ENCODE measurements at places on chromosomes 7 and 10. TPM values are rescaled to one million over a fixed set of nuclear protein-coding genes. Genes with fewer than 3 reads are reported as not detected.

- no peak for DNase-seq
- peak overlapping the region; percentile 41 for H3K4me3 ChIP-seq
- no peaks in the 10 kb centered on the region for H3K27me3 ChIP-seq
- no peak overlapping the region for H3K27ac ChIP-seq
- H3K36me3 ChIP-seq = peaks cover 14% of the 10 kb centered on the region
Measured at GRCh38 chr10:32955299-32955772, 2.7 kb downstream of the ITGB1 start.

DNA sequence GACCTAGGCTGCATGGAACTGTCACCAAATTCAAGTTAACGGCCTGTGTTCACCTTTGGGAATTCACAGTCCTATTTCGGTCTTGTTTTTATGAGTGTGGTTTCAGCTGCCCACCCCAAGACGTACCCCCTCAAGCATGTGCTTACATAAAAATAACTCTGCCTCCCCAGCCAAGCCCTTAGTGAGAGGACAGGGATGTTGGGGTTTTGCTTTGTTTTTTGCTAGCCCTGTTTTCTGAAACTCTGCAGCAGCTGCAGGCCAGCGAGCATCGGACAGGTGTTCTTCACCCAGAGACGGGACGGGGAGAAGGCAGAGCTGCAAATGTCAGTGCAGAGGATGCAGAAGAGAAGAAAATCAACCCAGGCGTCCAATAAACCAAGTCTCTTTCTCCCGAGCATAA, 13.5 kb downstream of the CHST15 start:
- H3K4me1 ChIP-seq = no peaks in the 10 kb centered on the region
- DNase-seq = no peak
- H3K36me3 ChIP-seq = no peaks in the 10 kb centered on the region
- no peaks in the 10 kb centered on the region for H3K27me3 ChIP-seq
- H3K27ac ChIP-seq = no peak overlapping the region

The SPOCK2 gene
- 135 TPM for total RNA-seq

DNA sequence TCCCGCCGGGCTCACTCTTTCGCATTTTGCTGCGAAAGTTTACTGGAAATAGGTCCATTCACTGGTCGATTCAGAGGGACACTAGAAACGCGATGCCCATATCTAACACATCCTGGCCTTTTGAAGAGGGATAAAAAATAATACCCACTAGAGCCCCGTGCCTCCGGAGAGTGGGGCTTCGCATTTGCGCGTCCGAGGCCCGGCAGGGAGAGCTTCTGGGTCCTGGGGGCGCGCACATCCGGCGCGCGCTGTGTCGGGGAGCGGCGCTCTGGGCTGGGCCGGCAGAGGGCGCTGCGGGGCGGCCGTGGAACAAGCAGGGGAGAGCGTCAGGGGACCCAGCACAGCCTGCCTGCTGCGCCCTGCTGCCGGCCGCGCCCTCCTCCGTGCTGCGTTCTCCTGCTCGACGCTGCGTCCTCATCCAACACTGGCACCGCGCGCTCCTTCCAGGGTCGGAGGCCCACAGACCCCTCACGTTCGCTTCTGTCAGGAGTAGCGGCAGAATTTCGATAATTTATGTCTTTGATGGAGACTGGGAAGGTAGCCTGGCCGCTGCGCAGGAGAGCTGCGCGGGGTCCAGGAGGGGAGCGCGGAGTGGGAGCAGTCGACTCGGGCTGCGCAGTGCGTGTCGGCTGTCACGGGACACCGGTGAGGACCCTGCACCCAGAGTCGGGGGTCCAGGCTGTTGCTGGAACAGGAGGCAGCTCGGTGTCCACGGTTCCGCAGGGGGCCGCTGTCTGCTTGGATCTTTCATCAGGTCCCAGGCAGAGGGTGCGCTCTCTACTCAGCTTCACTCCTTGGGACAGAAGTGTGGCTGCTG, 41.5 kb upstream of the ZNF32 start:
- H3K4me1 ChIP-seq = peaks cover 7% of the 10 kb centered on the region
- H3K36me3 ChIP-seq = no peaks in the 10 kb centered on the region
- peak overlapping the region; percentile 51 for H3K27ac ChIP-seq
- DNase-seq = peak; percentile 81

DNA sequence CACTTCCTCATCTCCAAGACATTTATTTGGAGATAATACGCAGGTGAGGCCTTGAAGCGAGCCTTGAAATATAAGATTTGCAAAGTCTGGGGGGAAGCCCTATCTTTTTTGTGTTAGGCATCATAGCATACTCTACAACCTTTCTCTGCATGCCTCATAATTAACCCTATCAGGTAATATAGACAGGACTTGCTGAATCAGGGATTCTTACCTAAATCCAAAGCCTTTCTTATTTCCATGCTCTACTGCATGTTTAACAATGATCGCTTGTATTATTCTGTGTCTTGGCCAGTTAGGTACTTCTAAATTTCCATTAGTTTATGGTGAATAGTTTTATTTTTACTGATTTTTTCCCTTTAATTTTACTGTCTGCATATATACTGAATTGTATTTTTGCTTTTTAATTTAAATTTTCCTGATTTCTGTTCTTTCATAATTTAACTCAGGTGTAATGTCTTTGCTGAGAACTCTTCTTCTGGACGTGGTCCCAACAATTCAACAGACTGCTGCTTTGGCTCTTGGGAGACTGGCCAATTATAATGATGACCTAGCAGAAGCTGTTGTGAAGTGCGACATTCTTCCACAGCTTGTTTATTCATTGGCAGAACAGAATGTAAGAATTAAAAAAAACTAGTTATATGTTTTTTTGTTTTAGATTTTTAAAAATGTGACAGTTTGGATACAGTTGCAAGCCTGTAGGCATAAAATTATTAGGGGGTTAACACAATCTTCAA, 19.3 kb downstream of the SPAG6 start:
- DNase-seq = no peak
- peaks cover 40% of the 10 kb centered on the region for H3K4me1 ChIP-seq
- H3K4me3 ChIP-seq = no peak overlapping the region
- no peak overlapping the region for H3K27ac ChIP-seq
- H3K27me3 ChIP-seq = no peaks in the 10 kb centered on the region

DNA sequence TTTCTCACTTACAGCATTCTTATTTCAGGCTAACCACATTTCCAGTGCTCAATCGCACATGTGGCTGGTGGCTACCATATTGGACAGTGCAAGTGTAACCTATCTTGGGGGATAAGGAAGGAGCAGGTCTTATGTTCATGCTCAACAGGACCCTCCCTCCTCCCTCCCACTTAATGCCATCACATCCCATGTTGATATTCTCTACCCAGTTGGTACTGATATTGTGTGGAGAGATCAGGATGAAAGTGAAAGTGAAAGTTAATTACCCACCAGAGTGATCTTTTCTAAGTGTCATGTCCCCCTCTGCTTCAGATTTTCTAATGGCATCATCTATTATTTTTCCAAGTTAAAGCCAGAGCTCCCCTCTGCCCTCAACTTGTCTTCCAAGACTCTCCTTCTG, 91.6 kb downstream of the BMPER start:
- H3K36me3 ChIP-seq = no peaks in the 10 kb centered on the region
- no peak overlapping the region for H3K4me3 ChIP-seq
- H3K27ac ChIP-seq = no peak overlapping the region
- DNase-seq = no peak
- no peaks in the 10 kb centered on the region for H3K27me3 ChIP-seq

GRCh38 chr10:113137941-113138685, 188.1 kb downstream of the TCF7L2 start:
- H3K36me3 ChIP-seq = no peaks in the 10 kb centered on the region
- DNase-seq = no peak
- no peak overlapping the region for H3K27ac ChIP-seq
- no peak overlapping the region for H3K4me3 ChIP-seq
- H3K27me3 ChIP-seq = no peaks in the 10 kb centered on the region

The LIPA gene
- total RNA-seq = 13.6 TPM

The NAT16 gene
- not detected for total RNA-seq

GRCh38 chr7:69889976-69890351, 291.7 kb downstream of the AUTS2 start:
- no peak overlapping the region for H3K27ac ChIP-seq
- DNase-seq = no peak
- H3K4me3 ChIP-seq = no peak overlapping the region

- DNase-seq = no peak
- H3K36me3 ChIP-seq = peaks cover 17% of the 10 kb centered on the region
- H3K27ac ChIP-seq = no peak overlapping the region
- H3K27me3 ChIP-seq = no peaks in the 10 kb centered on the region
- no peaks in the 10 kb centered on the region for H3K4me1 ChIP-seq
Measured at GRCh38 chr10:119421891-119422681, 120.4 kb downstream of the RGS10 start.

- H3K4me3 ChIP-seq = no peak overlapping the region
- peak overlapping the region; percentile 21 for H3K27ac ChIP-seq
- DNase-seq = no peak
Measured at GRCh38 chr7:36621396-36621795, 102.9 kb downstream of the AOAH start.

- H3K36me3 ChIP-seq = peaks cover 16% of the 10 kb centered on the region
- H3K4me1 ChIP-seq = peaks cover 19% of the 10 kb centered on the region
- no peak for DNase-seq
- H3K4me3 ChIP-seq = no peak overlapping the region
Measured at GRCh38 chr10:60208676-60209269, 180.9 kb downstream of the ANK3 start.

DNA sequence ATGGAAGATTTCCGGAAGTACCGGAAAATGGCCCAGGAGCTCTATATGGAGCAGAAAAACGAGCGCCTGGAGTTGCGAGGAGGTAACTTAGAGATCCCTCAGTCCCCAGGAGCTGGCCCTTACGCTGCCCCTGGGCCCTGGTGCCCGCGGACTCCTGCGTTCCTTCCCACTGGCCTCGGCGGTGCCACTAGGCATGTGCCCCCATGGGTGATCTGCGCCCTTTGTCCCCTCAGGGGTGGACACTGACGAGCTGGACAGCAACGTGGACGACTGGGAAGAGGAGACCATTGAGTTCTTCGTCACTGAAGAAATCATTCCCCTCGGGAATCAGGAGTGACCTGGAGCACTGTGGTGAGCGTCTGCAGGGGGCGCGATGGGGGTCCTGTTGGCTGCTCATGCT, 24.2 kb upstream of the CHST12 start:
- peaks cover 74% of the 10 kb centered on the region for H3K36me3 ChIP-seq
- no peak for DNase-seq

DNA sequence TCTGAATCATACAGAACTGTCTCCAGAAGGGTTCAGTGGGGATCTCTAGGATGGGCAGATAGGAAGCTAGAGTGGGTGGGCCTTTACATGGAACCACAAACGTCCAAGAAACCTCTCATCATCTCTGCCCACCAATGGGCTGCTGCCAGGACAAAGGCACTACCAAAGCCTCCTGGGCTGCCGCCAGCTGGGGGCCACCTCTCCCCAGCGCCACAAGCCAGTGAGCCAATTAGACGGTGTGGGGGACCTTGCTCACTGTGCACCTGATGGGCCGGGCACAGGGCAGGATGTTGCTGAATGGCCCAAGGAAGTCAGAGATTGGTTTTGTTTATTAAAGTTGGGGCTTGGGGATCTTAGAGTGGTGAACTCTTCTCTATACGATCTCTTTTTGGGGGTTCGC, 242.1 kb downstream of the MGMT start:
- H3K27ac ChIP-seq = no peak overlapping the region
- H3K4me1 ChIP-seq = no peaks in the 10 kb centered on the region
- H3K36me3 ChIP-seq = no peaks in the 10 kb centered on the region
- no peaks in the 10 kb centered on the region for H3K27me3 ChIP-seq
- no peak for DNase-seq

The PRPS1L1 gene
- total RNA-seq = not detected

GRCh38 chr7:67553378-67553777, 556.7 kb downstream of the TYW1 start:
- no peaks in the 10 kb centered on the region for H3K36me3 ChIP-seq
- no peaks in the 10 kb centered on the region for H3K27me3 ChIP-seq
- no peak overlapping the region for H3K27ac ChIP-seq
- H3K4me1 ChIP-seq = no peaks in the 10 kb centered on the region
- DNase-seq = no peak

The PNLIP gene
- total RNA-seq = not detected

DNA sequence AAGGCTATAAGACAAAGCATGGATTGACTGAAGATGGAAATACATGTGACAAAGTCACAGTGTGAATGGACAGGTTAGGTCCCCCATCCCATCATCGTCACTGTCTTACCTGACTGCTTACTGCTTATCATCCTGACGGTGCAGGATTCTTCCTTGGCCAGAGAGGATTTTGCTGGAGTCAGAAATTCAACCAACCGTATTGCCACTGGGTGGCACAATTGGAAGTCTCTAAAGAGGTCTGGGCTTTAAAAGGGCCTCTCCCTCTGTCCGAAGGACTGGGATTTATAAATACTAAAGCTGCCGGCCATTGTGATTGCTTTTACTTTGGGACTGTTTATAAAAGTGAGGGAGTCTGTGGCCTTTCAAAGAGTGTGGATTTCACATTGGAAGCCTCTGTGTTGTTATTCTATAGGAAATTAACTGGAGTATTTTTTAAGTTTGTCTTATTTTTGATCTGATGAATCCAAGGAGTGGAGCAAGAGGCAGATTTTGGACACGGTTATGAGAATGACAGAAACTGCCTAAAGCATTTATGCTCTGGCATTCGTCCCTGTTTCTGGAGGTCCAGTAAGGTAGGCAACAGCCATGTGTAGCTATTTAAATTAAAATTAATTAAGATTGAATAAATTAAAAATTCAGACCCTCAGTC, 113.3 kb upstream of the CREB5 start:
- H3K36me3 ChIP-seq = no peaks in the 10 kb centered on the region
- H3K4me3 ChIP-seq = no peak overlapping the region
- DNase-seq = no peak
- no peaks in the 10 kb centered on the region for H3K4me1 ChIP-seq

DNA sequence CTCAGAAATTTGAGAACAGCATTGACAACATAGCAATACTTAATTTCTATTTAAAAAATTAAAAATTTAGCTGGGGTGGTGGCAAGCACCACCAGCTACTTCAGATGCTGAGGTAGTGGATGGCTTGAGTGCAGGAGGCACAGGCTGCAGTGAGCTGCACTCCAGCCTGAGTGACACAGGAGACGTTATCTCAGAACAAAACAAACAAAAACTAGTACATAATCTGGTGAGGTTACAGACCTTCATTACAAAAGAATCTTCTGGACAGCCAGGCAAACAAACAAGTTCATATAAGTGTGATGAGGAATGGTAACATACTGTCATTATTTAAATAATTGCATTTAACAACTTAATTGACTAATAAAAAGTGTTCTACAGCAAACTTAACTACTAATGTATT, 77.0 kb upstream of the OIT3 start:
- H3K27me3 ChIP-seq = peaks cover 1% of the 10 kb centered on the region
- no peak overlapping the region for H3K4me3 ChIP-seq
- DNase-seq = no peak
- H3K4me1 ChIP-seq = peaks cover 3% of the 10 kb centered on the region
- H3K27ac ChIP-seq = no peak overlapping the region

GRCh38 chr7:156109988-156110387, 297.7 kb upstream of the SHH start:
- H3K36me3 ChIP-seq = no peaks in the 10 kb centered on the region
- DNase-seq = no peak
- no peak overlapping the region for H3K27ac ChIP-seq

Measured in activated T-helper 2 cell treated with anti-CD3 and anti-CD28 coated beads, Interferon-gamma antibody, Interleukin-2, Interleukin-4, amounts not matched to agents 10 μg/mL and 5 μg/mL and 100 μg/mL, durations not matched to agents 14 hours and 24 hours and 36 hours (primary cell).